ENCODE measurements at places on chromosomes 12 and 14. TPM values are rescaled to one million over a fixed set of nuclear protein-coding genes. Genes with fewer than 3 reads are reported as not detected.

DNA sequence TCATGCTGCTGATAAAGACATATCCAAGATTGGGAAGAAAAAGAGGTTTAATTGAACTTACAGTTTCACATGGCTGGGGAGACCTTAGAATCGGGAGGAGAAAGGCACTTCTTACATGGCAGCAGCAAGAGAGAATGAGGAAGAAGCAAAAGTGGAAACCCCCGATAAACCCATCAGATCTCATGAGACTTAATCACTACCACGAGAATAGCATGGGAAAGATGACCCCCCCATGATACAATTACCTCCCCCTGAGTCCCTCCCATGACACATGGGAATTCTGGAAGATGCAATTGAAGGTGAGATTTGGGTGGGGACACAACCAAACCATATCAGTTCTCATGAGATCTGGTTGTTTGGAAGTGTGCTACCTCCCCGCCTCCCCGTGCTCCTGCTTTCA lies 9.8 kb upstream of the MFAP5 start:
- DNase-seq, result no peak

- DNase-seq, result no peak
Observed at GRCh38 chr14:100041271-100041670, 24.0 kb upstream of the EVL start.

Gene MYH6
- total RNA-seq, result 0.62 TPM

DNA sequence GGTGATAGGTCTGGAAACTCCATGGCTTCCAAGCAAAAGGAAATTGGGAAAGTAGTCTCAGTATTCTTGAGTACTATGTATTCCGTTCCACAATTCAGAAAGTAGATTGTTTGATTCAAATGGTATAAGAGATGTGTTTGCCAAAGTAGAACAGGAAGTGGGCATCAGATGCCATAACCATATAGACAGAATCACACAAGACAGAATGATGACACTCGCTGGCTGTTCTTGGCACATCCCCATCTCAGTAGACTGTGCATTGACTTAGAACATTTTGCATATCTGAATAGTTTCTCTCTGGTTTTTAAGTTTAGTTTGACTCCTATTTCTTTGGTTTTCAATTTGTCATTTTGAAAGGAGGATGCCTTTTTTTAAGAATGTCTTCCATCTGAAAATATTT lies 221.1 kb upstream of the RGS6 start:
- DNase-seq, result no peak

DNA sequence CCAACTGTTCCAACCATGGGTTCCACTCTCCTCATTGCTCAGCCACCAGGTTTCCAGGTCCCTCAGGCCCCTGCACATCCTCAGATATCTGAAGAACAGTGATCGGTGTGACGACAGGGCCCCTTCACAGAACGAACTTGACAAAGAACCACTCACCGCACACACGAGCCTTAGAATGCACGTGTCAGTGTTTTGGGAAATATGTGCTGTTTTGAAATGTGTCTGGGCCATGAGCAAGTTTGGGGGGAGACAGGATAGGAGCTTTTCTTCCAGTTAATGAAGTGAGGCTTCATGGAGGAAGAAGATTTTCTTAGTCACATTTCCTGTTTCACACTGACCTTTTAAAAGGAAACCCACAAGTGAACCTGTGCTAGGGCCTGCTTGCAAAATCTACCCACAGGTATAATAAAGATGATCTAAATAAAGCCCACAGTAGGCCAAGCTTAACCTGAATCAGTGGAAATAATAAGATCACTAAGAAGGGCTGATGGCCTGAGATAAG lies 58.6 kb downstream of the ZFP36L1 start:
- no peak for DNase-seq

DNA sequence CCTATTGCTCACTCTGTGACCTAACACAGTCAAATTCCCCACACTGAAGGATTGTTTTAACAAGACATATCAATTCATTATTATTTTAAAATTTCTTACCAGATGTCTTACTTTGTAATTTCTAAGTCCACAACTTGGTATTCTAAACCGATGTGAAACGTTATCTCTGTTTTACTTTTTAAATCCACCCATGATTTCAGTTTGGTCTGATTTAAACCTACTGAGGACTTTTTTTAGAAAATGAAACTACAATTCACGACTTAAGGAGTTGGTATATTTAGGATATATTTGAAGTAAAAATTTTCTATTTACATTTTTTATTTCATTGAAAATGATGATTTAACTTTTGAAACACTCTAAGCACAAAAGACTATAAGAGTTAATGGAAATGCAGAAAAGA lies 35.1 kb upstream of the GRIP1 start:
- no peak for DNase-seq

DNA sequence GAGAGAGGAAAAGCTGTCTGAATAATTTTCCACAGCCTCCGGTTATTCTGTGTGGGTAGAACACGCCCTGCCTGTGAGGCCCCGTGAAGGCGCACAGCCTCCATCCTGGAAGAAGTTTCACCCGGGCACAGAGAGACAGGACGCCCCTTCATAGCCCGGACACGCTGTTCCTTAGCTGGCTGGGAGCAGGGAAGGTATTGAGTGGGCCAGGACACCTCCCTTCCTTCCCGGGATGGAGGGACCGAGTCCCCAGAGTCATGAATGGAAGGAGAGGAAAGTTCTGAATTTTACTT lies 135.5 kb downstream of the GCH1 start:
- DNase-seq, result no peak

Gene COQ10A
- 12.8 TPM for total RNA-seq

DNA sequence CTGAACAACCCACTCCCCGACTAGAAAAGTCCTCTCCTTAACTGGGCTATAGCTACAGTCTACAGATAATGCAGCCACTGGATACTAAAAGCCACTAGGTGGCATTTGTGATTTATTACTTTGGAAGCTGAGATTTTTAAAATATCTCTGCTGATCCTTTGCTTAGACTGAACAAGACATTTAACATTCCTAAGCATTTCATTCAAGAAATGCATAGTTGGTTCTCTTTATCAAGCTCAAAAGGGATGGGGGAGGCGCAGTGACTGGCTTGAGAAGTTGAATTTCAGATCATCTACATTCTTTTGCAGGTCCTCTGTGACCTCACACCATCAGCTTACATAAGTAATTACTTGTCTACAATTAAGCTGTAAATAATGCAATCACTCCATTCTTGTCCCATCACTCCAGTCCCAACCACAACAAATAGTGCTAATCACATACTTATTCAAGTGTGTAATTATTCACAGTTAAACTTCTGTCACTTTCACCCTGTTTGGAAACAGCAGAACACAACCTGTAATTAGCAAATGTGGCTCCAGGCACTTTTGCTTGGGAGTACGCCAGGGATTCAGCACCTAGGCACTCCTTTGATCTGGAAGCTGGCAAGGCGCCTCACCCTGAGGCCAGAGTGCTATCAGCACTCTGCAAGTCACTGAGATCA lies 203.6 kb downstream of the NOVA1 start:
- DNase-seq, result no peak

DNA sequence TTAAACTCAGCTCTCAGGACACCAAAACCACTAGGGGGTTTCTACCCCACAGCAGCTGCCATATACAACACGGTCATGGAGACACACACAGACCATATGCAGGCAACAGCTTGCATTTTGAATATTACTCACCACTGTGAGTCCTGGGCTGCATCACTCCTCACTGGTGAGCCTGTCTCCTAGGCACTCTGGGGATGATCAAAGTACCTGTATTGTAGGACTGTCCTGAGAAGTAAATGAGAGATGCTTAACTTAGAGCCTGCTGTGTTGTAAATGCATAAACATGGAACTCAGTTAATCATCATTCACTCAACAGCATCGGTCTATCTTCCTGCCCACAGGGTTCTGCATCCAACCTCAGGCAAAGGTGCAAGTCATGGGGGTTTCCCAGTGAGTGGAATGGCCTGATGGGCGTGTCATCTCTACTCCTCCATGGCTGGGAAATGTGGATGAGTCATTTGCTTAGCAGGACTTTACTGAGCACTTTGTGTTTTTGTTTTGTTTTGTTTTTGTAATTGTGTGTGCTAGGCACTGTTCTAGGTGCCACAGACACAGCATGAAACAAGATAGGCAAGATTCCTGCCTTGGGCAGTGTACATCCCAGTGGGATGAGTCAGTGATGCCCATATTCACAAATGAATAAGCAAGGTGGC lies 1141.2 kb upstream of the TMEM132C start:
- no peak for DNase-seq

GRCh38 chr12:49885663-49886461 lies 17.8 kb downstream of the FAIM2 start:
- DNase-seq, result peak; percentile 27

DNA sequence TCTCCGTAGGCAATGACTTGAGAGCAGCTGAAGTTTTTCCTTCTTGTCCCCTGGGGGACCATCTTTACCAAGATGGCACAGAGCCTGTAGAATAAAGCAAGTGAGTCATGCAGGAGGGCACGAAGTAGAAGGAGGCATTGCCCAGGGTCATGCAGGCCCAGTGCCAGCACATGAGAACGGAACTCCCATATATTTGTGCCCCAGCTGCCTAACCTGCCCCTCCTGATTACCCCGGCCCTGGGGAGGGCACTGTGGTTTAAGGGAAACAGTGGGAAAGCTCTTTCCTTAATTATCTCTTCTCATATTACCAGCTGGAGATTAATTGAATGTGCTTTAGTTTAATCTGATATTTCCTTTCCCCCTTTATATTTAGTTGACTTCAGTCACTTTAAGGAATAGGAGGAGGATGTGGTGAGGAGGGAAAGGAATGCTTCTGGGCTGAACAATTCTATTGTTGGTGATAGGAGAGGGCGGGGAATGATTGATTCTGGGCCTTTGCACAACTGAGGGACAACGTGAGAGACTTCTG lies 51.9 kb downstream of the RASSF8 start:
- DNase-seq, result no peak

DNA sequence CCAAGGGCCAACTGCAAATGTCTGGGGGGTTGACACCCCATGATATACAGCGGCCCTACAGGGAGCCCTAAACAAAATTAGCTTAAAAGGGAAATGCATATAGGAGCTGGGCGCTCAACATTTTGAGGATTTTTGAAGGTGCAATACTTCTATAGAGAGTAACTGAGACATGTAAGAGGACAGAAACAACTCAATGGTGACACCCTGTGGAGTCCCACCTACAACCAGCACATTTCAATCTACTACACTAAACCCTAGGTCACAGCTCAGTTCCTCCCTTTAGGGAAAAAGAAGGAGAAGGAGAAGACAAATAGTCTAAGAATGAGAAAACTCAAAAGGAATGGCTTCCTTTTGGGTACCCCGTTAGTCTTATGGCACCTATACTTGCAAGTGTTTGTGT lies 1010.5 kb upstream of the NOVA1 start:
- DNase-seq, result no peak

DNA sequence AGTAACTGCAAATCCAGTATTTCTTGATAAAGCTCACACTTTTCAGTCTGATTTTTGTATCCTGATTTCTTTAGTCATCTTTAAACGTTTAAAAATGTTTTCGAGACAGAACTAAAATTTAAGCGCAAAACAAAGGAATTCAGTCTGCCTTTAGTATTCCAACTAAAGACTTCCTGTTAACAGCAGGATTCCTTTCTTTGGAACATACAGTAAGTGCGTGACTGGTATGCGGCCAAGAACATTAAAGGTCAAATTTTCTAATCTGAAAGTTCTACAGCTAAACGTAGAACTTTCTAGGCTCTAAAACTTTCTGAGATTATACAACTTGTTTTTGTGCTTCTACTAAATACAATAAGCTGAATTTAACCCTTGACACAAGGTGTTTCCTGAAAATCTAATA lies 9.9 kb downstream of the SAV1 start:
- no peak for DNase-seq

Gene SP7
- total RNA-seq, result not detected

DNA sequence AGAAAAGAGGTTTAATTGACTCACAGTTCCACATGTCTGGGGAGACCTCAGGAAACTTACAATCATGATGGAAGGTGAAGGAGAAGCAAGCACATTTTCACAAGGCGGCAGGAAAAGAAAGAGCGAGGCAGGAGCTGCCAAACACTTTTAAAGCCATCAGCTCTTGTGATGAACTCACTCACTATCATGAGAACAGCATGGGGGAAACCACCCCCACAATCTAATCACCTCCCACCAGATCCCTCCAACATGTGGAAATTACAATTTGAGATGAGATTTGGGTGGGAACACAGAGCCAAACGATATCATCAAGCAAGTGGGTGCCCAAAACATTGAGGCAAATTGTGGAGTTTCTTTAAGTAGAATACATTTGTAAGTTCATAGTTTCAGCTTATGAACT lies 957.7 kb downstream of the DIO2 start:
- DNase-seq, result no peak

GRCh38 chr12:32947206-32948067 lies 50.9 kb upstream of the PKP2 start:
- no peak for DNase-seq

Gene TMEM233
- 0.47 TPM for total RNA-seq

Gene TAS2R7
- not detected for total RNA-seq

- DNase-seq, result peak; percentile 63
Observed at GRCh38 chr12:106282457-106283097, 20.0 kb upstream of the TCP11L2 start.

DNA sequence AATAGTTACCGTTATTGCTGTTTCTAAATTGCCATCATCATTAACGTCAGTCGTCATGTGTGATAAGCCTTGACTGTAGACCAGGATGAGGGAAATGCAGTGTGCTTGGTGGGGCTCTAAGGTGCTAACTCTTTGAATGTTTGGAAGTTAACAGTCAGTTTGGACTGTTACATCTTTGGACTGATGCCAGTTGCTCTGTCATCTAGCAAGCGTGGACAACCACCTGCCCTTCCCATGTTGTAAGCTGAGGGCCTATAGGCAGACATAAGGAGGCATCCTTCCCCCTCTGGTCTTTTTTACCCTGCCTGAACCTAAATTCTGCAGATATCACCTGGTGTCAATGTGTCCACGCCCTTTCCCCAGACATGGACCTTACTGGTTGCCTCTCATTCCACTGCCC lies 94.4 kb downstream of the PPP2R5C start:
- no peak for DNase-seq

DNA sequence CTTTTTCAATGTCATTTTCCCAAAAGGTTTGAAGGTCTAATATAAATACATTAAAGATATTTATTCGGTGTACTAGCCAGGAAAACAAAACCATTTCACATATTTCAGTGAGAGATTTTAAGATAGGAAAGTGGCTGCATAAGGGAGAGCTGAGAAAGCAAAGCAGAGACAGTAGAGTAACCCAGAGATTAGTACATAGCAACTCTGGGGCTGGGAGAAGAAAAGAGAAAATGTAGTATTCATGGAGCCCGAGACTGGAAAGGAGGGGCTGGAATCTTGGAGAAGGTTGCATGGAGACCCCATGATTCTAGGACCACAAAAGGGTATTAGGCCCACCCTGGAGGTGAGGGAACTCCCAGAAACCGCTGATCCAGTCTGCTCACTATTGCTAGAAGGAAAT lies 236.9 kb downstream of the PAWR start:
- DNase-seq, result no peak

Gene GPR65
- total RNA-seq, result 13.4 TPM

GRCh38 chr12:125381373-125381772 lies 316.1 kb downstream of the AACS start:
- DNase-seq, result no peak

Gene CELA1
- not detected for total RNA-seq

DNA sequence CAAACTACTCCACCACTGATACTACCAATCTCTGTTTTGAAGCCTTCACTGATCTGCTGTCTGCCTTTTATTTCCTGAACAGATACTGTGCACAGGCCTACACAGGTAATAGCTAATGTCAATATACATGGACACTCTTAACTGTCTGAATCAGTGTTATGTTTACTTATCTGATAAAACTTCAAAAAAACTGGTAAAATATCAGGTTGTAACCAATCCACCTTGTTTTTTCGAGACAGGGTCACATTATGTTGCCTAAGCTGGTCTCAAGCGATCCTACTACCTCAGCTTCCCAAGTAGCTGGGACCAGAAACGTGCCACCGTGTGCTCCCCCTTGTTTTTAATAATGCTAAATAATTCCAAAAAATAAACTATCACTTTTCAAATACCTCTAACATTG lies 43.5 kb downstream of the HECTD1 start:
- no peak for DNase-seq

Gene DRAM1
- total RNA-seq, result 148 TPM
